ENCODE measurements at places on chromosomes 7 and 10. TPM values are rescaled to one million over a fixed set of nuclear protein-coding genes. Genes with fewer than 3 reads are reported as not detected.

Gene FAM24B
- total RNA-seq = 11.9 TPM

Gene ARPC1A
- 122 TPM for total RNA-seq

Gene SLC25A28
- 23.7 TPM for total RNA-seq

Gene RPEL1
- total RNA-seq = not detected

Gene TNS3
- total RNA-seq = 86.6 TPM

Gene ST7
- 22.6 TPM for total RNA-seq

Measured in A549 treated with Hydrocortisone at 1 μM for 4 hours (cell line).